WERI-Rb-1 (cell line): ENCODE measurements at places on chromosomes 5 and 9.

GRCh38 chr5:149674686-149675085 lies 55.4 kb upstream of the PPARGC1B start:
- no peak for DNase-seq

- no peak for DNase-seq
These were observed 115.1 kb downstream of the PALM2AKAP2 start for GRCh38 chr9:109894921-109895758.

GRCh38 chr5:88833371-88834130 lies 49.4 kb downstream of the MEF2C start:
- no peak for DNase-seq

DNA sequence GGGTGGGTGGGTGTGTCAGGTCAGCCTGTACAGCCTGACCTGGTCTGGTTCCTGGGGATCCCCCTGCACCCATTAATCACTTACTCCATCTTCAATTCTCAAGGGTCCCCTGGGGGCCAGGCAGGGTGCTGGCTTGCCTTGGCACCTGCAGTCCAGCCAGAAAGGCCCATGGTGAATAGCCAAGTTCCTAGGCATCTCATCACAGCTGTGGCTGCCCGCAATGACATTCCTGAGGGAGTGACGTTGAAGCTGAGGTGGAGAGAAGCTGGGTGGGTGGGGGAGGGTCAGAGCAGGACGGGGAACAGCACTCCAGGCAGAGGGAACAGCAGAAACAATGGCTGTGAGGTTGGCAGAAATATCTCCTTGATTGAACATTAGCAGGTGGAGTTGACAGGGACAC lies 10.6 kb downstream of the HMCN2 start:
- DNase-seq: no peak

- no peak for DNase-seq
These were observed 1.7 kb downstream of the TUT7 start for GRCh38 chr9:86352440-86353077.

DNA sequence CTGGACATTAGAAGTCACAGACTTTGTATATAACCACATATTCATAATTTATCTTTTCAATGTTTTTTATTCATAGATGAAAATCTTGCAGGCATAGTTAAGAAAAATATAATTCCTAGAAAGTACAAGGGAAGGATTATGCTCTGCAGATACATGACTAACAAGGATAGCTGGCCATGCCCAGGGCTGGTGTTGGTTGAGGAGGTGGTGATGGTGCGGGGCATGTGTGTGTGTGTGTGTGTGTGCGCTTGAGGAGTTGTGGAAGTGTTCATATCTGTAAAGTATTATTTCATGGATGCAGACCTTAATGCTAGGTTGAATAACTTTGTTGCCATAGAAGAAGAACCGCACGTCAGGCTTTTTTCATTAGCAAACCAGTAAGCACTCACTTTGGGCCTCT lies 1.3 kb downstream of the S1PR3 start:
- DNase-seq: no peak

DNA sequence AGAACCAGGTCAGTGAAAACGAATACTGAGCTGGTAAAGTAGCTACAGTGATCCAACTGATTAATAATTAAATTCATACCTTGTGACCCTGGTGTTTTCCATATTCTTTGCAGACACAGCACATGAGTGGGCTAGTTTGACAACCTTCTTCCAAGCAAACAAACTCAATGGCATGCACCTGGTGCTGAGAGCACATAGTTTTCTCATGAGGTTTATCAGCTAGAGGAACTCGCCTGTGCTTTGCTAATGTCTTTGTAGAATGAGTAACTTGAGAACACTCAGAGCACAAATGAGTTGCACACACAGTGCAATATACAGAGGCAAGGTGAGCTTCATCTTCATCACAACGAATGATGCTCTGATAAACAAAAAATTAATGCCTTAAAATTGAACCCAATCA lies 12.6 kb downstream of the TRIM23 start:
- DNase-seq: no peak

- no peak for DNase-seq
These were observed 42.4 kb downstream of the FYB1 start for GRCh38 chr5:39176759-39177630.

- no peak for DNase-seq
These were observed 311.2 kb downstream of the KCTD16 start for GRCh38 chr5:144481861-144482260.

GRCh38 chr9:129517006-129517405 lies 103.9 kb downstream of the C9orf50 start:
- no peak for DNase-seq

- DNase-seq: no peak
These were observed 320.6 kb downstream of the PJA2 start for GRCh38 chr5:109089191-109089590.

DNA sequence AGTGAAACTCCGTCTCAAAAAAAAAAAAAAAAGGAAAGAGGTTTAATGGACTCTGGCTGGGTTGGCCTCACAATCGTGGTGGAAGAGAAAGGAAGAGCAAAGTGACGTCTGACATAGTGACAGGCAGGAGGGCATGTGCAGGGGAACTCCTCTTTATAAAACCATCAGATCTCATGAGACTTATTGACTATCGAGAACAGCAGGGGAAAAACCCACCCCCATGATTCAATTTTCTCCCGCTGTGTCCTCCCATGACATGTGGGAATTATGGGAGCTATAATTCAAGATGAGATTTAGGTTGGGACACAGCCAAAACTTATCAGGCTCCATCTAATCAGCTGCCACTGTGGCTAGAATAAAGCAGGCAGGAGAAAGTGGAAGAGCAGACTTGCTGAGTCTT lies 610.4 kb upstream of the NUDT12 start:
- DNase-seq: no peak

DNA sequence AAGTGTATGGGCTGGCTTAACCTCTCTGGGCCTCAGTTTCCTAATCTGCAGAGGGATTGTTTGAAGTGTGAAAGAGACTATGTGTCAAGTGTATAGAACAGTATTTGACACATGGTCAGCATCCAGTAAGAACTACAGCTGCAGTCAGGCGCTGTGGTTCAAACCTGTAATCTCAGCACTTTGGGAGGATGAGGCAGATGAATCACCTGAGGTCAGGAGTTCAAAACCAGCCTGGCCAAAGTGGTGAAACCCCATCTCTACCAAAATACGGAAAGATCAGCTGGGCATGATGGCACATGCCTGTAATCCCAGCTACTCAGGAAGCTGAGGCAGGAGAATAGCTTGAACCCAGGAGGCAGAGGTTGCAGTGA lies 31.9 kb upstream of the STING1 start:
- DNase-seq: no peak

GRCh38 chr9:96644137-96644536 lies 11.0 kb downstream of the PRXL2C start:
- DNase-seq: no peak

DNA sequence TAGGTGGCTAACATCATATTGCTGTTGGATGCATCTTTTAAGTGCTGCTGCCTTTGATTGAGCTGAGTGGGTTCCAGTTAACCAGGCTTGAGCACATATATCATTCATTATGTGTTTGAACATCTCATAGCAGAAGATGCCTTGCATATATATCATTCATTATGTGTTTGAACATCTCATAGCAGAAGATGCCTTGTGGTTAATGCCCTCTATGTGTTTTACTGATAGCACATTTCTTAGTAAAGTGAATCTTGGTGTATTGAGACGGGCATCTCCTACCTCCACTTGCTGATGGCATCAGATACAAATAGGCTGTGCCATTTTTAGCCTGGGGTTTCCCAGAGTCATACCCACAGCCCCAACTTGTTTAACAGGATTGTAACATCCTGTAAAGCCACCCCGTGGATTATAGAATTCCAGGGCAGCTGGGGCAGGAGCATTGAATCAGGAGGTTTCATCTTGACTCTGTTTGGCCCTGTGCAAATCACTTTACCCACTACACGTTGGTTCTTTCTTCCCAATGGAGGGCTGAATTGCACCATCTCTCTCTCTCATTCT lies 26.5 kb downstream of the MTAP start:
- no peak for DNase-seq

GRCh38 chr5:122611406-122611805 lies 163.5 kb upstream of the SNX2 start:
- no peak for DNase-seq

GRCh38 chr9:134344068-134344799 lies 18.0 kb downstream of the RXRA start:
- DNase-seq: no peak

GRCh38 chr5:130278136-130278535 lies 373.9 kb downstream of the CHSY3 start:
- DNase-seq: no peak

GRCh38 chr5:170448221-170448620 lies 55.6 kb upstream of the KCNIP1 start:
- no peak for DNase-seq

GRCh38 chr5:133950821-133951612 lies 17.4 kb downstream of the C5orf15 start:
- DNase-seq: no peak

DNA sequence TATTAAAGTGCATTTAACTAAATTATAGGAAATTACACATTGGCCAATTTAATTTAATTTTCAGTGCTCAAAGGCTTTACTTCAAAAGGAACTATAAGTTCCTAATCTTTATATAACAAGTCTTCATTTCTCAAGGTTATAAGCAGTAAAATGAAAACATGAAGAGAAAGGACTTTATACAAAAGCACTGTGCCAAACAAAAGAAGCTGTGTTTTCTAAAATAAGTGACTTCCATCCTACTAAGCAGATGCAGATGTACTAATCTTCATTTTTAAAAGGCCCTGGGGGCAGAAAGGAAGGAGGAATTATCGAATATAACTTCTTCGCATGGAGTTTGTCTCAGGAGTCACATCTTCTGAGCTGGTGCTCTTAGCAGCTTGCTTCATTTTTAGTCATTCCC lies 81.4 kb downstream of the SHC3 start:
- DNase-seq: no peak

- DNase-seq: no peak
These were observed 82.7 kb downstream of the DOCK8 start for GRCh38 chr9:297104-297972.

DNA sequence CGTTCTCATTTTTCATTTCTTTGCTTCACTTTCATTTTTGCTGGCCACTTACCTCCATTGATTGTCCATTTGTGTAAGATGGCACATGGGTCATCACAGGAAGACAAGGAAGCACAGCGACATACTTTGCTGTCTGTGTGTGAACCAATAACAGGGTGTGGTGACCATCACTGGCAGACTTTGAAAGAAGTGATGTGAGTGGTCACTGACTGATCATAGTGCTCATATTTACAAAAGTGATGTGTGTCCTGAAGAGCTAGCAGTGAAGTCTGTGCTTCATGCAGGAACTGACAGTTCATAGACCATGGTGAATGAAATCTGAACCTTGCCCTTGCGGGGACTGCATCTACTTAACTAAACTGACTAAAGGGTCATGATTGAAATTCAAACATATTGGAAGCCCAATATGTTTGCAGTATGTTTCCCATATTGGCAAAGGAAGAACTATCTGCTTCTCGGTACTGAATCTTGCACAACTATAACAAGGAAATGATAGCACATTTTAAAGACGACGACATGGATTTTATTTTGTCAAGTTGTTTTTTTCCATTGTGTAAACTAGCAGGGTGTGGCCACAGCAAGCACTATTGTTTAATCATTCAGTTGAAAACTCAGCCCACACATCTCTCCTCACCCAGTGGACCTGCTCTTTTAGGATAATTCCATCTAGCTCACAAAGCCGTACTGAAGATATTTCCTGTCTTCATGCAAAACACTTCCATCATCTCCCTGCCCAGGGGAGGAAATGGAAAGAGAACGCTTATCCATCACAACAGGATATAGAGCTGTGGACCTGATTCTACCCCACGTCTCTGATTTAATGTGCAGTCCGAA lies 232.0 kb upstream of the ANKRD55 start:
- DNase-seq: no peak

- DNase-seq: no peak
These were observed 8.9 kb downstream of the WDR5 start for GRCh38 chr9:134144801-134145200.

DNA sequence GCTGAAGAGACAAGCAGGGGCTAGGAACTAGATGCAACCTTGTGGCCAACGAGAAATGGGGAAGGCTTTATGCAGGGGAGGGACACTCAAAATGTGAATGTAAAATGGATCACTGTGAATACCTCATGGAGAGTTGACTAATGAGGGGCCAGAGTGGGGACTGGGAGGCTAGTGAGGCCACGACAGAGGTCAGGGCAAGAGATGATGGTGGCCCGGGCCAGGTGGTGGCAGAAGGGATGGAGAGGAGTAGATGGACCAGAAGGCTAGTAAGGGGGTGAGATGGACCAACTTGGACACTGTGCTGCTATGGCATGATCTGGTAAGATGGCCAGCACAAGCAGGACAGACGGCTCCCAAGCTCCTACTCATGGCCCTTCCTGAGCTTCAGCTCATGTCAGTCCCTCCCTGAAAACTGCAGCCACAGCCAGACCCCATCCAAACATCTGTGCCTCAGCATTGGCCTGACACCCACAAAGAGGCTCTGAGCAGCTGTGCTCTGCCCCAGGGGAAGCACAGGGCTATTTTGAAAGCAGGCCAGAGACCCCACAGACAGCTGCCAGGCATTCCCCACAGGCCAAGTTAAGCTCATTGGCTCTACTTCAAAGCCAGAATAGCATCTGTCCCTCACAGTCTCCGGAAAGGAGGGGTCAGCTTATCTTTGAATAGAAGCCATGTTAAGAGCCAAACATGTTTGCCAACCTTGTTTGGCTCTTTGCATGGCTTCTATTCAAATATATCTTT lies 22.1 kb downstream of the P4HA2 start:
- peak; percentile 63 for DNase-seq

- DNase-seq: no peak
These were observed 142.9 kb downstream of the ARRDC3 start for GRCh38 chr5:91240175-91240574.
